ENCODE measurements at places on chromosomes 11 and 22.

DNA sequence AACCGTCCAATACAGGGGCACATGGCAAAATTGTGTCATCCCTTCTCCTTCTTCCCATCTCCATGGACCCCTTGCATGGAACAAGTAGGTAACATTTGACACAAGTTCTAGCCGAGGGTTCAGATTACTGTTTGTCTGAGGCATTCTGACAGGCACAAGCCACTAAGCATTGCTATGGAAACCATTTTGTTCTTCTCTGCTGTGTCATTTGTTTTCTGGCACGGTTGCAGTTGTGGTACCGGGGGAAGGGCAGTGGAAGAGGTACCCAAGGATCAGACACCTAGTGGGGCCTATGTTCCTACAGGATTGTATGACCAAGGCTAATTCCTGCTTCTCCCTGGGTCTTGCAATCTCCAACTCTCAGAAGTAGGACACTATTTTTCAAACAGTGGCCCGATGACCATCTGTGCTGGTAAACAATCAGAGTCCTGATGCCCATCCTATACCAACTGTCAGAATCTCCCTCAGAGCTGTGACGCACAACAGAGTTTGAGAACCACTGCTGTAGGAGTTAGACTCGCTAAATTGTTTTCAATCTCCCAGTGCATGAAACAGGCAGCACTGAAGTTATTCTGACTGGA lies 69.3 kb downstream of the KCNC1 start:
- no peak for DNase-seq

DNA sequence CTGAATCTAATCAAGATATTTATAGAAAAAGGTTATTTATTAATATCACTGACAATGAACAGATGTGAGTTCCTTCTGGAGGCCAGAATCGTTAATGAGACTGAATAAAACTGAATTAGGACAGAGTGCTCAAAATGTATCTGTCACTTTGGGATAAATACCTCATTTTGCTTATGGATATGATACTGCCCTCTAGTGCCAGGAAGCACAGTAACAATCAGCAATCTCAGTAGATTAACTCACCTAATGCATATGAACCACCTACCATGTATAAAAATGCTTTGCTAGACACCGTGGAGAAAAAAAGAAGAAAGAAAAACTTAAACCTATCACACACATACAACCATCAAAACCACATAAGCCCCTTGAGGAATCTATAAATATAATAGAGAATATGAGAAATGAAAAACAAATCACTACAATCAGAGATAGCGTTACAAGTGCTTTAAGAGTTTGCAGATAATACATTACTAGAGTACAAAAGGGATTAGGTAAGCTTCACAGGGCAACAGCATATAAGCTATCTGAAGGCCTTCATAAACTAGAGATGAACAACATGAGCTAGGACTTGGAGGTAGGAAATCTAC lies 117.4 kb downstream of the SGSM3 start:
- DNase-seq, result peak; percentile 24

DNA sequence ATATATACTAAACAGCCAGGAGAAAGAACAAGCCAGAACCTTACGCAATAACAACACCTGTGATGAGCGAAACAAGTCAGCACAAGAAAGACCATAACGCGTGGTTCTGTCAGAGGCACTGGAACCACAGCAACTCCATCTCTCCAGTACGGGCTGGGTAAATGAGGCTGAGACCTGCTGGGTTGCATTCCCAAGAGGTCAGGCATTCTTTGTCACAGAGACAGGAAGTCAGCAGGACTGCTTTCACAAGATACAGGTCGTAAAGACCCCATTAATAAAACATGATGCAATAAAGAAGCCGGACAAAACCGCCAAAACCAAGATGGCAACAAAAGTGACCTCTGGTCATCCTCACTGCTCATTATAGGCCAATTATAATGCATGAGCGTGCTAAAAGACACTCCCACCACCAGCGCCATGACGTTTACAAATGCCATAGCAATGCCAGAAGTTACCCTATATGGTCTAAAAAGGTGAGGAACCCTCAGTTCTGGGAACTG lies 21.7 kb downstream of the TPST2 start:
- DNase-seq, result no peak

DNA sequence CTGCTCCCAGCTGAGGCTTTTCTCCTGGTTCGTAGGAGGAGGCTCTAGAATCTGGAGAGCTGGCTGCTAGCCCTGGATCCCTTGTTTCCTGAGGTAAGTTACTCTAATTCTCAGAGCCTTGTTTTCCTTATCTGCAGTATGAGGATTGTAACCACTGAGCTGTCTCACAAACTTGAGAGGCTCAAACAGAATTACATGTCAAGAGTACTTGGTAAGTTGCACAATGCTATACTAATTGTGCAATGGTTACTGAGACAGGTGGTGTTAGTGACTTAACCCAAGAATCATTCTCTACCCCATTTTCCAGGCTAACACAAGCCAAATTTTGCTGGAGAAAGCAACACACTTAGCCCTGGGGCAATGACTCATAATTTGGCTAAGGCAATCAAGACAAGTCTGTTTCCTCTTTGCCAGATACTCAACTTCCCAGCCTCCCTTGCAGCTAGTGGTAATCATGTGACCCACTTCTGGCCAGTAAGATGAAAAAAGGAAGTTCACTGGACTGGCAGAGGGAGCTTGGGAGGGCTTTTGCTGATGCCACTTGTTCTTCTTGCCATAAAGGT lies 348.0 kb downstream of the TENM4 start:
- DNase-seq, result no peak

GRCh38 chr11:62122076-62122475 lies 1.7 kb upstream of the INCENP start:
- DNase-seq, result no peak

DNA sequence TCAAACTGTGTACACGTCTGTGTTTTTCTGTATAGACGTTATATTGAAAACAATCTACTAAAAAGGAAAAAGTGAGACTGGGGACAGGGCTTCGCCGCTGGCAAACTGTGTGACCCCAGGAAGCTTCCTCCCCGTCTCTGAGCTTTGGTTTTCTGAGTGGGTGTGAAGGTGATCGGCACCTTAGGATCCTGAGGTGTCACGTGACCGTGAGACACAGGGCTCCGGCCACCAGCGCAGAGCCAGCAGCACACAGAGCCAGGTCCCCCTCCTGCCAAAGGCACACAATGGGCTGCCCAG lies 32.0 kb downstream of the KIAA0930 start:
- DNase-seq, result no peak

DNA sequence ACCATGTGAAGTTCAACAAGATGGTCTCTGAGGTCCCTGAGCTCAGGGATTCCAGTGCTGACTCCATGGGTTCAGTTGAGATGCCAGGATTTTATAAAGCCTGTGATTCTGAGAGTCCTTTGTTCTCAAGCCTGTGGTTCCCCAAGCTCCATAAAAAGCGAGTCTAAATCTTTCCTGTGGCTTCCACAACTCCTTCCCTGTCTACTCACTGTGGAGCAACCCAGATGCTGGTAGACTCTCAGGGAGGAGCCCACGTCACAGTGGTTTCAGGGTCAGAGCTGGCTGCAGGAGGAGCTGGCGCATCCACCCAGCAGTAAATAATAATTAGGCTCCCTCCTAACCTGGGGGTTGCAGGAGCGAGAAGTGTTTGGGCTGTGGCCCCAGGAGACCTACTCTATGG lies 2.0 kb upstream of the RELT start:
- DNase-seq, result no peak

DNA sequence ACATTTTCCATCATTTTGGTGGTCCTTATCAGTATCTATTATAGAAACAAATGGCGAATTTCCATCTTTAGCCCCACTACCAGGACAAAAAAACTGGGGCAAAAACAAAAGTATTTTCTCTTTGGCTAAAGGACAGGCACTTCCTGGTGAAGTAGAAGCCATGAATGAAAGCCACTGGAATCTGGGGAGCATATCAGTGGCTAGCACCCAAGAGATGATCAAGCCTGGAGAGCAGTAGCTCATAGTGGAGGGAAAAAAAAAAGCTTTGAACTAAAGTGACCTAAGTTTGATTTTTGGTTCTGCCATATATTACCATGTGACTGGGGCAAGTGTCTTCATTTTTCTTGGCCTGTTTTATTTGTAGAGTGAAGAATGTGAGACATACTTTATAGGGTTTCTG lies 272.3 kb downstream of the GUCY1A2 start:
- no peak for DNase-seq

DNA sequence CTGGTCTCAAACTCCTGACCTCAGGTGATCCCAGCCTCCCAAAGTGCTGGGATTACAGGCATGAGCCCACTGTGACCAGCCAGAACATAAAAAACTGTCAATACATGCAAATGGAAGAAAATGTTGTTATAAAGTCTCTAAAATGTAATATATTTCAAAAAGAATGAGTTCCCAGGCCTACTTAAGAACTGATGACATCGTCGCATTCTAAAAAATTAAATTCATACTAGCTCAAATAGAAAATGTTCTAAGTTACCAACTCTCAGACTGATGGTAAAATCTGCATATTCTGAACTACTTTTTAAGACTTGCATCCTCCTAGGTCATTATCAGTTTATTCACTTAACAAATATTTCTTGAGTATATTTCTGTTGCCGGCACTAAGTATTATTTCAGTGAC lies 163.3 kb downstream of the CADM1 start:
- DNase-seq, result no peak

GRCh38 chr22:49820984-49821383 lies 6.7 kb downstream of the BRD1 start:
- DNase-seq, result no peak

- DNase-seq, result no peak
These were observed 38.4 kb downstream of the DRD2 start for GRCh38 chr11:113436672-113437252.

DNA sequence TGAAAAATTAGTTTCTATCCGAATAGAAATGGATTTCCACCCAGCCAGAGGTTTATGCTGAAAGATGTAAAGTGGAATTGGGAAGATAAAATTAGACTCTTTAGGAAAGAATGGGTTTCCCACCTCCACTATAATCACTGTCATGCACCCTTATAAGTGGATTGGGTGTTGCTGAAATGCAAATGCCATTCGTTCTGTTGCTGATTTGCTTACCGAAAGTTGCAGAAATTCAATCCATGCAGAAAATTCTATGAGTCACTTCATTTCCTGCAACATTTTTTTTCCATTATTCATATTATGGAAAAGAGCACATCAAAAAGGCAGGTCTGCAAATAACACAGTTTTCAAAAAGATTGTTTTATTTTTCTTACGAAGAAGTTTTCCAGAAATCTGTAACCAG lies 65.6 kb downstream of the LDLRAD3 start:
- no peak for DNase-seq

DNA sequence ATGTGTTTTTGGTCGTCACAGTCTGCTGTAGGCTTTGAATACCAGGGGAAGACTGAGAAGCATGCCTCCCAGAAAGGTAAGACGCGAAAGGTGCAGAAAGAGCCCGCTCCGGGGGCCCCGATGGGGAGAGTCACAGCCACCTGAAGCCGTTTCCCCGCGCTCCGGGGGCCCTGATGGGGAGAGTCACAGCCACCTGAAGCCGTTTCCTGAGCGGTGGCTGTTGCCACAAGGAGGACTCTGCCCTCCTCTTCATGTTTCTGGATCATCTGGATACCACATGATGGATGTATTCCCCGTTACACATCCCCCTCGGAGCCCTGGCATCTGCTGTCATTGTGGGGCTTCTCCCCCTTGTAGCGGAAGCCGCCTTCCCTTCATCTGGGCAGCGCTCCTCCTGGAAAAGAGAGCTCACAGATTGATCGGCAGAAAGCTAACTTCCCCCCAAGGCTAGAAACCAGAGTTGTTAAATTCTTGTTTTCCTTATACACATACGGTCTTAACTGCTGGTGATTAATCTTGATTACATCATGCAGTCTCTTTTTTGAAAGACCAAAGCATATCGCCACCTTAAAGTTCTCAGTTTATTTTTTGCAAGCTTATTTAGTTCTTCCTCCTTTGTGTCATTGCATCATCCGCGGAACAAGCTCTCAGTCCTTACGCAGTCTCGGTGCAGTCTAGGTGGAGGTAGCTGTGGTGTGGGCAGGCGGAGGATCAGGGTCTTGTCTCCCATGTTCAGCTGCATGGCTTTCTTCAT lies 17.5 kb downstream of the CTTN start:
- no peak for DNase-seq

GRCh38 chr22:38243007-38243765 lies 29.6 kb downstream of the TMEM184B start:
- no peak for DNase-seq

GRCh38 chr11:87374038-87374807 lies 336.5 kb downstream of the TMEM135 start:
- no peak for DNase-seq

DNA sequence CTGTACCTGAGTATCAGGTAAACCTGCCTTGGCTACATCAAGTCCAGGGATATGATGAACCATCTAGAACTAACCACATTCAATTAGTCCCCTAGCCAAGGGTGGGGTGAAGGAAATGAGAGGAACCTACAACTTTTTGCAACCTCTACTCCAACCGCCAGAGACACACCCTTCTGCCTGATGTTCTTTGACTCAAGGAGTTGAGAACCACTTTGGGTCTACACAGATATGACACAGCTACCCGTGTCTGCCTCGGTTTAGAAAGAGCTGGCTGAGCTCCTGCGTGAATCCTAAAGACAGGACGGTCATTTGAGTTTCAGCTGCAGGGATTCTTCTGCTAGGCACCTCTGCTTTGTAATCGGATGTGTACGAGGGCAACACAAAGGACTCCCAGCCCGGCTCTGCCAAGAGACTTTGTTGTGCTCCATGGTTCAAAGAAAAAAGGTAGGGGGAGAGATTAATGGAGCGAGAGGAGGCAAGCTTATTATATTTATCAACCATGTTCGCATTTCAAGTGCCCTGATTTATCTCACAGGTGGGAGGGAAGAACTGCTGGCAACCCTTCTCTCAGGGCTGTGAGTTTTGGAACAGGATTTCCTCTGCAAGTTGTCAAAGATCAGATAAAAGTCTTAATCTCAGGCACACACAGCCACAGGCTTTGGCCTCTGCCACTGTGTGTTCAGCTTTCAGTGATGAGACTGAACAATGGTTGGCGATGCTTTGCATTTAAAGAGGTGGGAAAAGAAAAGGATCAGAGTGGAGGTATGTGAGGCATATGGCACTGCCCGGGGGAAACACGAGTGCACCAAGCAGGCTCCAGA lies 35.1 kb downstream of the FLI1 start:
- DNase-seq, result peak; percentile 65
